Gastrocnemius medialis (tissue), 4 donors: ENCODE measurements at places on chromosomes 3 and 15. TPM values are rescaled to one million over a fixed set of nuclear protein-coding genes. Genes with fewer than 3 reads are reported as not detected.

DNA sequence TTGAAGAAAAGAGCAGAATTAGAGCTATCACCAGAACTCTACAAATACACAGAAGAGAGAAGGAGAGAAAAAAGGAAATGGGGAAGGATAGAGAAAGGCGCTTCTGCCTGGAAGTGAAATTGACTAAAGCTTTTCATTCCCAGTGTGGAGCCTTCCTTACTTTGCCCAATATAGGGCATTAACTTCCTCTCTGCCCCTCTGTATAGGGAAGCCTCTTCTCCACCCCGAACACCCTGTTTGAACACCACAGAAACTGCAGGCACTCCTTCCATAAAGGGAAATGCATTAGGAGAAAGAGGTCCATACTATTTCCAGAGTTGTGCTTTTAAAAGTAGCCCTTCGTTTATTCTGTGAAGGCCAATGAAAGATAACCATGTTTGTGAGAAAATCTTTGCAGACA, 248.5 kb downstream of the RAP2B start:
- H3K4me3 ChIP-seq = no peak overlapping the region
- H3K36me3 ChIP-seq = no peaks in the 10 kb centered on the region
- no peaks in the 10 kb centered on the region for H3K27me3 ChIP-seq
- no peak overlapping the region for H3K27ac ChIP-seq
- no peaks in the 10 kb centered on the region for H3K4me1 ChIP-seq

DNA sequence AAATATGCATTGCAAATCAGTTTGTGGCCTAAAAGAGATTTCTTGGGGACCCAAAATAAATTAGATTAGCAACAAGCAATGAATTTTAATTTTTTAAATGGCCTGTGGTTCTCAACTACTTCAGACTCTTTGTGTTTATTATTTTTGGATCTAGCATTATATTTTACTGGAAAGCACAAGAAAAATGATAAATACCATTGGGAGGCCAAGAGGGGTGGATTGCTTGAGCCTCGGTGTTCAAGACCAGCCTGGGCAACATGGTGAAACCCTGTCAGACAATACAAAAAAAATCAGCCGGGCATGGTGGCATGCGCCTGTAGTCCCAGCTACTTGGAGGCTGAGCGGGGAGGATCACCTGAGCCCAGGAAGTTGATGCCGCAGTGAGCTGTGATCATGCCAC, 13.6 kb downstream of the LACTB start:
- H3K27me3 ChIP-seq = no peaks in the 10 kb centered on the region
- H3K36me3 ChIP-seq = peaks cover 13% of the 10 kb centered on the region
- no peaks in the 10 kb centered on the region for H3K4me1 ChIP-seq
- H3K27ac ChIP-seq = no peak overlapping the region

The ARL14 gene
- not detected for total RNA-seq

DNA sequence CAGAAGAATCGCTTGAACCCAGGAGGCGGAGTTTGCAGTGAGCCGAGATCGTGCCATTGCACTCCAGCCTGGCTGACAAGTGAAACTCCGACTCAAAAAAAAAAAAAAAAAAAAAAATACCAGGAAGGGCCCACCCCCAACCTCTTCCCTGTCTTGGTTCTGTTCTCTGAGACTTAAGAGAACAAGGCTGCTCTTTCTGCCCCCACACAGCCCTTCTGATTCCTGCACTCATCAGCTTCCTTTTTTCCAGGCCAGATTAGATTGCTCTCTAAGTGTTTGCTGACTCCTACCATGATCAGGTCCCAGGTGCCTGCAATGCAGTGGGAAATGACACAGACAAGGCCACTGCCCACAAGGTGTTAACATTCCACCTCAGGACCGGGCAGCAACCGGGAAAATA, 13.0 kb downstream of the TMEM44 start:
- H3K4me3 ChIP-seq = no peak overlapping the region
- DNase-seq = no peak
- H3K27me3 ChIP-seq = no peaks in the 10 kb centered on the region
- H3K4me1 ChIP-seq = no peaks in the 10 kb centered on the region
- no peak overlapping the region for H3K27ac ChIP-seq
- no peaks in the 10 kb centered on the region for H3K36me3 ChIP-seq

The GOLGA6D gene
- not detected for total RNA-seq

The PTX3 gene
- 2.5 TPM for total RNA-seq

GRCh38 chr15:55250941-55251340, 38.7 kb downstream of the RAB27A start:
- H3K4me1 ChIP-seq = no peaks in the 10 kb centered on the region
- no peaks in the 10 kb centered on the region for H3K27me3 ChIP-seq

DNA sequence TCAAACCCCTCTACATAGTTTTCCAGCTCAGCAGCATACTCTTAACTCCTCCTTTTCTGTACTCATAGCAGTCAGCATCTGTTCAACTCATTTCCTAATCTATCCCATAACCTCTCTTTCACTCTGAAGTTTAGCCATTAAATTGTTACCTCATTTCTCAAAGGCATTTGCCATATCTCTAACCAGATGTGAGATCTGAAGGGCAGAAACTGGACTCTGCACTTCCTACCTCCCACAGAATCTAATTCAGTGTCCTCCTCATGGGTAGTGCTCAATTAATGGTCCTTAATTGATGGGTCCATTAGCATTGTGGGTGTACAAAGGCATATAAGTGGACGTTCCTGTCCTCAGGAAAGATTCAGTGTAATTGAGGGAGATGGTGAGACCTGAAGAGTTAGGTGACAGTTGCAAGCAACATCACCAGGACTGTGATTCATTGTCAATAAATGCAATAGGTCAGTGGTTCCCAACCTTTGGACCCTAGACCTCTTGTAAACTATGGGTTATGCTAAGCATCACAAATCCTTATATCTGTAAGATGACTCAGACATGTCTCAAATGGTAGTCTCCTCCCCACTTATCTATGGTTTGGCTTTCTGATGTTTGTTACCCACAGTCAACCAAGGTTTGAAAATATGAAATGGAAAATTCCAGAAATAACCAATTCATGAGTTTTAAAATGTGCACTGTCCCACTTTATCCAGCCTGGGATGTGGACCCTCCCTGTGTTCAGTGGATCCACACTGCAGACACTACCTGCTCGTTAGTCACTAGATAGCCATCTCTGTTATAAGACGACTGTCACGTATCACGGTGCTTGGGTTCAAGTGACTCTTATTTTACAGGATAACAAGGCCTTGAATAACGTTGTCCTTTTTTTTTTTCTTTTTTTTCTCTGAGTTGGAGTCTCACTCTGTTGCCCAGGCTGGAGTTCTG, 25.0 kb upstream of the UACA start:
- no peak overlapping the region for H3K4me3 ChIP-seq
- no peaks in the 10 kb centered on the region for H3K36me3 ChIP-seq
- H3K4me1 ChIP-seq = peaks cover 11% of the 10 kb centered on the region
- DNase-seq = no peak
- no peak overlapping the region for H3K27ac ChIP-seq
- no peaks in the 10 kb centered on the region for H3K27me3 ChIP-seq

GRCh38 chr3:67995206-67995605, 340.8 kb upstream of the SUCLG2 start:
- no peak for DNase-seq
- H3K4me3 ChIP-seq = no peak overlapping the region
- no peaks in the 10 kb centered on the region for H3K36me3 ChIP-seq
